ENCODE measurements at places on chromosomes 11 and 22.

- H3K4me3 ChIP-seq, result no peak overlapping the region
- H3K27ac ChIP-seq, result no peak overlapping the region
- H3K4me1 ChIP-seq, result peaks cover 6% of the 10 kb centered on the region
- H3K27me3 ChIP-seq, result no peaks in the 10 kb centered on the region
- DNase-seq, result no peak
- H3K36me3 ChIP-seq, result no peaks in the 10 kb centered on the region
These were observed 24.4 kb downstream of the ADAMTS8 start for GRCh38 chr11:130403967-130404366.

GRCh38 chr11:9092853-9093778, 1.7 kb upstream of the SCUBE2 start:
- H3K27ac ChIP-seq, result no peak overlapping the region
- no peaks in the 10 kb centered on the region for H3K27me3 ChIP-seq
- H3K4me1 ChIP-seq, result no peaks in the 10 kb centered on the region

DNA sequence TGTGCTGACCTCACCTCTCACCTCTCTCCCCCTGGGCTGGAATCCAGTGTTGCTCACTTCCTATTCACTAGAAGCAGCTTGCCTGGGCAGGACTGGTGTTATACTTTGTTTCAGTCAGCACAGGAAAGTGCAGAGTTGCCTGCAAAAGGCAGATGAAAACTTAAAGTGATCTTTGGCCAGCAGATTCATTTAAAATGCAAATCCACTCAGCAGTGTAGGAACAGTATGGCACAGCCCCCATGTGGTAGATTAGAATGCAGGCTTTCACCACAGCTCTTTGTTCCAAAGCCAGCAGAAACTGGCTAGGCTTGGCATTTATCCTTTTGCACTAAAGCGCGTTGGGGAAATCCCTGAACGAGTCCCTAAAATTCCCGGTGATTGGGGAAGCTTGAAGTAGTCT, 301.2 kb downstream of the OR4C45 start:
- H3K27ac ChIP-seq, result no peak overlapping the region
- no peak overlapping the region for H3K4me3 ChIP-seq
- H3K4me1 ChIP-seq, result no peaks in the 10 kb centered on the region
- H3K27me3 ChIP-seq, result no peaks in the 10 kb centered on the region

GRCh38 chr11:133726542-133726941, 118.8 kb downstream of the SPATA19 start:
- no peaks in the 10 kb centered on the region for H3K36me3 ChIP-seq
- H3K4me3 ChIP-seq, result no peak overlapping the region
- no peaks in the 10 kb centered on the region for H3K4me1 ChIP-seq
- no peaks in the 10 kb centered on the region for H3K27me3 ChIP-seq
- H3K27ac ChIP-seq, result no peak overlapping the region

DNA sequence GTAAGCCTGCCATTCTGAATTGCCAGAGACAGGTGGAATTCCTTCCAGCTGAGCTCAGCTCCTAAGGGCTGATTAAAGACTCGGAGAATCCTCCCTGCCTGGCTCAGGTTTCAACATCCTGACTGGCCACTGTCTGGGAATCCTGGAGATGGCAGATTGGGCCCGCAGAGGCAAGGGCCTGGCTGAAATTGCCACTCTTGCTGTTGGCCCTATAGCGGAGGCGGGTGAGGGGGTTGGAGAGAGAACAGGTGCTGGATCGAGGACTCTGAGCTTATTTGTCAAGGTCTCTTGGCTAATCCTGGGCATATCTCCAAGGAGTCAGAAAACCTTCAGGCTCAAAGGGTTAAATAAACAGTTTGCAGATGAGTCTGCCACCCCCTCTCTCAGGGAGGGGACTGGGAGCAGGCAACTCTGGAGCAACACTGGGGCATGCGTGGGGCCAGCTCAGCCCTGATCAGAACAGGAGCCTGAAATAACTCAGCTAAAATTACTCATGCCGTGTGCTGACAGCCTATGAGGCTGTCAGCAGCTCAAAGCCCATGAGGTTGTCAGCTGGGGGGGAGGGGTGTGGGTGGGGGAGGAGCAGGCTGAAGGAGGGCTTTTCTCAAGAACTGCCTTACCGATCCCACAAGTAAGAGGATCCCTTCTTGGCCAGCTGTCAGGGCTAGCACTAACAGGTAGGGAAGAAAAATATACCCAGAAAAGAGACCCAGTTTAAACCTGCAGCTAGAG, 14.7 kb upstream of the MFRP start:
- H3K4me3 ChIP-seq, result peak overlapping the region; percentile 81
- no peaks in the 10 kb centered on the region for H3K36me3 ChIP-seq
- H3K27ac ChIP-seq, result peak overlapping the region; percentile 95

- DNase-seq, result peak; percentile 82
- peaks cover 5% of the 10 kb centered on the region for H3K4me1 ChIP-seq
- no peak overlapping the region for H3K27ac ChIP-seq
- H3K36me3 ChIP-seq, result no peaks in the 10 kb centered on the region
- H3K27me3 ChIP-seq, result no peaks in the 10 kb centered on the region
These were observed 348 bp downstream of the PLCB3 start for GRCh38 chr11:64251753-64252002.

- DNase-seq, result peak; percentile 71
- H3K27ac ChIP-seq, result no peak overlapping the region
- peaks cover 6% of the 10 kb centered on the region for H3K27me3 ChIP-seq
These were observed 13.4 kb upstream of the NECTIN1 start for GRCh38 chr11:119742263-119742861.

- no peaks in the 10 kb centered on the region for H3K36me3 ChIP-seq
- no peak overlapping the region for H3K4me3 ChIP-seq
- H3K4me1 ChIP-seq, result no peaks in the 10 kb centered on the region
- no peak overlapping the region for H3K27ac ChIP-seq
These were observed 3.1 kb downstream of the RELT start for GRCh38 chr11:73379189-73379880.

DNA sequence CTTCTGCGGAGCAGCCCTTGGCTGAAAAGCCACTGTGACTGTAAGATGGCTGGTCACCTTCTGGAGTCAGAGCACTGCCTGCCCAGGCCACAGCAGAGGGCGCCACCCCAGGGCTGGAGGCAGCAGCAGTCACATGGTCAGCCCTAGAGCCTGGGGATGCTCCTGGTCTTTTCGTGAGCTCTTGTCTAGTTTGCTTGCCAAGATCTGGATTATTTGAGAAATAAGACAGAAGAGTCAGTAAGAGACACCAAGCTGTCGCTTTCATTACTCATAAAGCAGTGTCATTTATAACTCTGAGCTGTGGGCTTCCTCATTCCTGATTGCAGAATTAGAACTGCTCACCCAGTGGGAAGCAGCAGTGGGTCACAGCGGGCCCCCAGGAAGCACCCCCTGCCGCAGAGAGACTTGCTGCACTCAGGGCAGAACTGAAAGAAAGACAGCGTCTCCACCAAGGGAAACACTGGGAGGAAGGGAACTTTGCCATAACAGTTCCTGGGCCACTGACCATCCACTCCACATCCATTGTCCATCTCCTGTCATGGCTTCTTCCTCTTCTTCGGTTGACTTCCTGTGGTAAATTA, 56.7 kb downstream of the PPP6R2 start:
- peaks cover 7% of the 10 kb centered on the region for H3K36me3 ChIP-seq
- H3K27ac ChIP-seq, result peak overlapping the region; percentile 72
- no peaks in the 10 kb centered on the region for H3K27me3 ChIP-seq
- H3K4me3 ChIP-seq, result no peak overlapping the region
- peaks cover 12% of the 10 kb centered on the region for H3K4me1 ChIP-seq

DNA sequence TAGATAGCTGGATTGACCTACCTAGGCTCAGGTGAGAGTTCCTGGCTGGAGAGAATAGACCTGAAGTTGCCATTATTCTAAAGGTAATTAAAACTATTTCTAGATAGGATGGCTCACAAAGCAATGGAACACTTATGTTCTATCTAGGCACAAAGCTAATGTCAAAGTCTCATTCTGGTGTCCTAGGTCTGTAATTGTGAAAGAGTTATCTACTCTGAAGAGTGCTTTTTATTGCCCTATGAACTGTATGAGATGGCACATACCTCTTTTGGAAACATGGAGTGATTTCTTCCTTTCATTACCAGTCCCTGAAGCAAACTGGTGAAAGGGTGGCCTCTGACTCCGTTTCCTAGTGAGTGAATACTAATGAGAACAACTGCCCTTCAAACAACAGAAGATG, 80.3 kb downstream of the MTNR1B start:
- no peaks in the 10 kb centered on the region for H3K36me3 ChIP-seq
- DNase-seq, result no peak
- H3K4me3 ChIP-seq, result no peak overlapping the region
- no peaks in the 10 kb centered on the region for H3K4me1 ChIP-seq
- no peak overlapping the region for H3K27ac ChIP-seq
- no peaks in the 10 kb centered on the region for H3K27me3 ChIP-seq

DNA sequence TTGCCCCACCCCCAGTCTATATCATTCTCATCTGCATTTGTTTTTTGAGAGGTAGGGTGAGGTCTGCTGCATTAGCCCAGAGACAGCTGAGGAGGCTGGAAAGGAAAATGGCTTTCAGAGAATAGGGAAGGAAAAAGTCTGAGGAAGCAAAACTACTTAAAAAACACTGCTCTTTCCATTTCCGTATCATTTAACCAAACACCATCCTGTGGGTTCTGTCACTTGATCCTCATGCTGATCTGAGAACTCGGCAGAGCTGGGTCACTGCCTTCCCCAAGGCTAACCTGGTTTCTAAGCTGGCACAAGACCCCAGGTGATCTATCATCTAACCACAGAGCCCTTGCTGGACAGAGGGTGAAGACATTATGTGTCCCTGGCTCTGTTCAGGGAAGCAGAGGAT, 1.2 kb downstream of the FOLR2 start:
- H3K36me3 ChIP-seq, result no peaks in the 10 kb centered on the region
- H3K27me3 ChIP-seq, result no peaks in the 10 kb centered on the region
- no peak overlapping the region for H3K27ac ChIP-seq
- peak; percentile 49 for DNase-seq

GRCh38 chr11:76665921-76666351, 4.6 kb downstream of the LRRC32 start:
- peak overlapping the region; percentile 81 for H3K27ac ChIP-seq
- peaks cover 11% of the 10 kb centered on the region for H3K4me1 ChIP-seq

DNA sequence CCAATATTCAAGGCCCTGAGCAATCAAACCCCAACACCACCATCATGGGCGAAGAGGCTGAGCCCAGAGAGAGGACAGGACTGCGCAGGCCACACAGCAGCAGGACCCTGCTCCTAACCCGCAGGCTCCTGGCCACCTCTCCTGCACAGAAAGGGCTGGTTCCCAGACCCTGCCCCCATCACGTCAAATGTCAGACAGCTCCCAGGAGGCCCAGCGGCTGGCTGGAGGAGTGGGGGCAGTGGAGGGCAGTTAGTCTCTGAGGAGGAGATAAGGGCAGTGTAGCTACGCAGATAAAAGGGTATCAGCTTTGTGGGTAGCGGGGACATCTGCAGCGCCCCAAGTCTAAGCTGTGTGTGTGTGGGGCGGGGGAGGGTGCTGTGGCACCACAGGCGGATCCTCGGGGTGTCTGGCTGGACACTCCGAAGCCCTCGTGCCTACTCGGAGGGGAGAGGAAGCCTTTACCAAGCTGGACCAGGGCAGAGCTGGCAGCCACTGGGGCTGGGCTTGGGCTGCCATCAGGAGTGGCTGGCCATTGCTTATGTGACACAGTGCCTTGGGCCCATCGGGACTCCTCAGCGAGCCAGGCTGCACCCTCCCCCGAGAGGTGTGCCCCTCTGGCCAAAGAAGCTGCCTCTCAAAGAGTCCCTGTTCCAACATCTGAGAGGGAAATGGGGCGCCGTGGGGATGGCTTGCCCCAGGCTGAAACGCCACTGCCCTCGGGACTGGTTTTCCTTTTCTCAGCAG, 21.5 kb downstream of the FADS3 start:
- no peaks in the 10 kb centered on the region for H3K4me1 ChIP-seq
- DNase-seq, result peak; percentile 70
- no peak overlapping the region for H3K4me3 ChIP-seq
- no peaks in the 10 kb centered on the region for H3K27me3 ChIP-seq
- no peak overlapping the region for H3K27ac ChIP-seq

- DNase-seq, result peak; percentile 87
- peaks cover 2% of the 10 kb centered on the region for H3K36me3 ChIP-seq
- H3K4me1 ChIP-seq, result no peaks in the 10 kb centered on the region
- no peak overlapping the region for H3K4me3 ChIP-seq
- no peaks in the 10 kb centered on the region for H3K27me3 ChIP-seq
- H3K27ac ChIP-seq, result no peak overlapping the region
These were observed 74.4 kb downstream of the ARHGAP32 start for GRCh38 chr11:129117595-129118350.

DNA sequence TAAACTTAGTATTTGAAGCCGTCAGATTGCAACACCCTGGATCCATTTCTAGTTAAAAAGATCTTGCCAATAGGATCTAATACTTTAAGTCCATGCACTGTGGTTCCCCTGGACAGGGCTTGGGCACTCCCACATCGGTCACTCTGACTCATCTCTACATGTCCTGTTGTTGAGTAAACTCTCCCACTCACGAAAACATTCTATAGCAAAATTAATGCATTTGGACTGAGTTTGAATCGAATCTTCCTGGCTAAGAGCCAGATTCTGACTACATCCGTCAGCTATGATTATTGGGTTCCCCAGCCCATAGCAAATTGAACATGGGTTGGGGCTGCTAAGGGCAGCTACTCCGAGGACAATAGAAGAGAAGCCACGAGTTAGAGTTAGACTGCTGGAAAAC, 182.1 kb upstream of the SORL1-AS1 start:
- no peaks in the 10 kb centered on the region for H3K27me3 ChIP-seq
- H3K4me1 ChIP-seq, result no peaks in the 10 kb centered on the region
- no peak overlapping the region for H3K27ac ChIP-seq
- no peak for DNase-seq
- H3K4me3 ChIP-seq, result no peak overlapping the region
- no peaks in the 10 kb centered on the region for H3K36me3 ChIP-seq

DNA sequence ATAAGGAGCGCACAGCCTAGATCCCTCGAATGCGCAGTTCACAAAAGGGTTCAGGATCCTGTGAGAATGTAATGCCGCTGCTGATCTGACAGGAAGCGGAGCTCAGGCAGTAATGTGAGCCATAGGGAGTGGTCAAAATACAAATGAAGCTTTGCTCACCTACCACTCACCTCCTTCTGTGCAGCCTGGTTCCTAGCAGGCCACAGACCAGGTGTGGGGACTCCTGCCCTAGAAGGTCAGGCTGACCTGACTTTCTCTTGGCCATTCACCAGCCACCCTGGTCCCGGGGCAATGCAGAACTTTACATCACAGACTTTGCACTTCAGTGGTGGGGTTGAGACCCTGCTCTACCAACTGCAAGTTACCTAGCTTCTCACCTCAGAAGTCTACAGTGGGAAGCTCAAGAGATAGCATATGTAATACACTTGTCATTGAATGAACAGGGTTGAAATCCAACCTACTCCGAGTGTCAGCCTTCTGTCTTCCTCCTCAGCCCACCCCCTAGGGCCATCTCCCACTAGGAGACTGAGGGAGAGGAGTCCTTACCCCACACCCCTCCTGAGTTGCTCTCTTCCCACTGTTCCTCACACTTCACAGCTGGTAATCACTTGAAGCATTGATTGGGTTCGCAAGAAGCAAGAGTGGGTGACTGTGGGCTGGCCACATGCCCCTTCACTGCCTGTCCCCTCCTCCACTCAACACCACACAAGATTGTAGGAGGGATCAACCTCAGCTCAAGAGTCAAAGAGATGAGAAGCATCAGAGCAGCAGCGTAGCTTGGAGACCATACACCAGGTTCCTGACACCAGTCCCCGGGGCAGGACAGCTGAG, 2.0 kb upstream of the KCNJ1 start:
- H3K27ac ChIP-seq, result no peak overlapping the region
- no peak overlapping the region for H3K4me3 ChIP-seq
- DNase-seq, result no peak
- H3K4me1 ChIP-seq, result no peaks in the 10 kb centered on the region
- no peaks in the 10 kb centered on the region for H3K36me3 ChIP-seq

- H3K36me3 ChIP-seq, result peaks cover 2% of the 10 kb centered on the region
- no peak overlapping the region for H3K27ac ChIP-seq
- H3K27me3 ChIP-seq, result no peaks in the 10 kb centered on the region
- H3K4me1 ChIP-seq, result no peaks in the 10 kb centered on the region
These were observed 69.4 kb downstream of the FLI1 start for GRCh38 chr11:128763224-128763623.
